ENCODE measurements at places on chromosomes 16 and 17.
A peak's percentile ranks its signal among the peaks of the same experiment; 100 is the strongest.

DNA sequence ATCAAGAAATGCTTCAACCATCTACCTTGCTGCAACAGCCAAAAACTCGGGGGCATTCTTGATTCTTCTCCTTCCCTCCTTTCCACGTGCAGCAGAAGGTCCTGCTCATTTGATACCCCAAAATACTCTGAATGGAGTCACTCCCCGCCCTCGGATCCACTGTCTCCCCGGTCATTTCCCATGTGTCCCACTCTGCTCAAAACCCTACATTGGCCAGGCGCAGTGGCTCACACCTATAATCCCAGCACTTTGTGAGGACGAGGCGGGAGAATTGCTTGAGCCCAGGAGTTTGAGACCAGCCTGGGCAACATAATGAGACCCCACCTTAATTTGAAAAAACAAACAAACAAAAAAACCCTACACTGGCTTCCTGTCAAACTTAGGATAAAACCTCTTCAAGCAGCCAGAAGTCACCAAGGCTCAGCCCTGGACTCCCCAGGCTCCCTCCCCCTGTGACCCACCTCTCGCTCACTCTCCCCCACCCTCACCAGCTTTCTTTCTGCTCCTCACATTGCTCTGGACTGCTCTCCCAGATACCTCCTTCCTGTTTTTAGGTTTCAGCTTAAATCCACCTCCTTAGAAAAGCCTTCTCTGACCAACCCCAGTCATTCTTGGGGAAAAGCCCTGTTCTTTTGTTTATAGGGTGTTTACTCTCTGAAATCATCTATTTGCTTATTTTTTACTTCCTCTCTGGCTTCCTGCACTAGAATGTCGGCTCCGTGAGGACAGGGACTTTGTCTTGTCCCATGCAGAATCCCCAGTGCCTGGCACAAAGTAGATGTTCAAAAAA lies 2.8 kb downstream of the SLC13A2 start:
- no peaks in the 10 kb centered on the region for H3K36me3 ChIP-seq
- no peak for DNase-seq
- peaks cover 12% of the 10 kb centered on the region for H3K4me1 ChIP-seq
- H3K27ac ChIP-seq: peak overlapping the region; percentile 94
- H3K27me3 ChIP-seq: no peaks in the 10 kb centered on the region

GRCh38 chr17:332558-333322 lies 19.9 kb downstream of the RPH3AL start:
- H3K27me3 ChIP-seq: no peaks in the 10 kb centered on the region
- peak; percentile 48 for DNase-seq
- H3K27ac ChIP-seq: peak overlapping the region; percentile 31
- H3K4me1 ChIP-seq: no peaks in the 10 kb centered on the region

- H3K27me3 ChIP-seq: no peaks in the 10 kb centered on the region
- no peak overlapping the region for H3K4me3 ChIP-seq
- peak overlapping the region; percentile 46 for H3K27ac ChIP-seq
- no peaks in the 10 kb centered on the region for H3K36me3 ChIP-seq
Observed at GRCh38 chr17:48295362-48296288, 134.4 kb downstream of the SKAP1 start.

DNA sequence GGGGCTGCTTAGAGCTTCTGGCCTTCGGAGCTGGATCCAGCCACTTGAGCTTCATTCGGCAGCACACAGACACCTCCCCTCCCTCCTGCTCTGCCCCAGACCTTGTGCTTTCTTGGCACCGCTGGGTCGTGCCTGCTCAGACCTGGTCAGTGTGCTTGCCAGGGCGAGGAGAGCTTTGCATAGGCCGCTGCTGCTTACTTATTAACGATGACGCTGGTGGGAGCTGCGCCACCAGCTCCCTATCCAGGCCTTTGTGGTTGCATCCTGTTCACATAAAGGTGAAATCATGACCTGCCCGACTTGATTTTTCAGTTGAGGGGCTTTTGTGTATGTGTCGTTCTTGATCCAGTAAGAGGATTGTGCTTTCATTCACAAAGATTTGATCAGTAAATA lies 101.1 kb downstream of the MSI2 start:
- no peaks in the 10 kb centered on the region for H3K36me3 ChIP-seq
- peak overlapping the region; percentile 62 for H3K27ac ChIP-seq
- peaks cover 16% of the 10 kb centered on the region for H3K4me1 ChIP-seq
- DNase-seq: peak; percentile 31

GRCh38 chr17:60435244-60436167 lies 13.2 kb downstream of the CHCT1 start:
- no peak overlapping the region for H3K4me3 ChIP-seq
- DNase-seq: peak; percentile 65
- H3K4me1 ChIP-seq: no peaks in the 10 kb centered on the region
- no peaks in the 10 kb centered on the region for H3K27me3 ChIP-seq
- no peaks in the 10 kb centered on the region for H3K36me3 ChIP-seq

- no peak for DNase-seq
- no peak overlapping the region for H3K4me3 ChIP-seq
- no peak overlapping the region for H3K27ac ChIP-seq
Observed at GRCh38 chr16:31913668-31914067, 40.1 kb downstream of the ZNF267 start.

DNA sequence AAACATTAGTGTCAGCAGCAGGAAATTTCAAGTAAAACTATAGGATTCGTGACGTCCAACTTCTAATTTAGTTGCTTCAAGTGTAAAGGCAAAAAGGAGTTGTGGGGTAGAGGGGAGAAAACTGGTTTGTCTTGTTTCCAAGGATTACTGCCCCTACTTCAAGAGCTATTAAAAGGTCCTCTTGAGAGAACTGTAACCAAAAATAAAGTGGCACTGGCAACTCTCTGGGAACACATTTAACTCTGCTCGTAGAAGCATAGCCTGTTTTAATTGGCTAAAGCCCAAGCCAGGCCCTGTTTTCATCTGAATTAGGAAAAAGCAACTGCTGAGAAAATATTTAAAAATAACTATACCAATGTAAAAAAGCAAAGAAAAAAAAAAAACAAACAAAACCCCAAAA lies 51.8 kb upstream of the AKAP1 start:
- H3K27ac ChIP-seq: no peak overlapping the region
- DNase-seq: no peak
- no peaks in the 10 kb centered on the region for H3K36me3 ChIP-seq
- no peaks in the 10 kb centered on the region for H3K27me3 ChIP-seq

- no peak overlapping the region for H3K27ac ChIP-seq
- H3K27me3 ChIP-seq: no peaks in the 10 kb centered on the region
- no peaks in the 10 kb centered on the region for H3K36me3 ChIP-seq
Observed at GRCh38 chr16:87882436-87883019, 13.2 kb upstream of the SLC7A5 start.

- no peak for DNase-seq
- H3K36me3 ChIP-seq: no peaks in the 10 kb centered on the region
- H3K4me1 ChIP-seq: peaks cover 11% of the 10 kb centered on the region
- no peak overlapping the region for H3K4me3 ChIP-seq
Observed at GRCh38 chr16:81241706-81242105, 3.2 kb downstream of the BCO1 start.

DNA sequence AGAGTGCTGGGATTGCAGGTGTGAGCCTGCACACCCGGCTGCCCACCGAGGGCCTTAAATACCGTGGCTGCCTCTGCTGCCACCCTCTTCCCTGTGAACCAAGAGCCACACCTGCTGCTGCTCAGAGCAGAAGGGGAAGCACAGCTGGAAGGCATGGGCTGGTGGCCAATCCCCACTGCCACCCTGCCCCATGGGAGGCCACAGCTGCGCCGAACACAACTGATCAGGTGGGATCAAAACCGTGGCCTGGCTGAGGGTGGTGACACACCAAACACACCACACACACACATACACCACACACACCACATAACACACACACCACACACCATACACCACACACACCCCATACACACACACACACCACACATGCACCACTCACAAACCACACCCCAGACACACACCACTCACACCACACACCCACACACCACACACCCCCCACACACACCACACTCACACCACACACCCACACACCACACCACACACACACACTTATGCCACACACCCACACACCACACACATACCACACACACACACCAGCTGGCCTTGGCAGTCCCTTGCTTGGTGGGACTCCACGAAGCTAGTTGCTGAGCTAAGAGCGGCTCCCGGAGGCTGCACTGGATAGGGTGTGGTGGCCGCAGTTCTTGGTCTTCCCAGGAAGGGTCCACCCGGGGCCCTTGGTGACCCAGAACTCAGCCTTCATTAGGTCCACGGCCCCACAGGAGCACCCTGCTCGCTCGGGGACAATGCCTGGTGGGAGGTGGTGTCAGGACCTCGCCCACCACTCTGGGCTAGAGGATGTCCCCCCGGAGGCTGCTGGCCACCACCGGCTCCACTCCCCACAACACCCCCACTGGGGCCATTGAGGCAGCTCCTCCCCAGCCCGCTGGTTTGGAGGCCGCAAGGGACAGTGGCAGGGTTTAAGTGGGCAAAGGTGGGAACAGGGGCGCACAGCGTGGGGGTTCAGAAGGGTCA lies 14.9 kb downstream of the CEP131 start:
- no peaks in the 10 kb centered on the region for H3K27me3 ChIP-seq
- no peaks in the 10 kb centered on the region for H3K36me3 ChIP-seq
- no peak for DNase-seq

- no peak overlapping the region for H3K4me3 ChIP-seq
- no peak overlapping the region for H3K27ac ChIP-seq
- peaks cover 24% of the 10 kb centered on the region for H3K4me1 ChIP-seq
- H3K27me3 ChIP-seq: no peaks in the 10 kb centered on the region
- H3K36me3 ChIP-seq: no peaks in the 10 kb centered on the region
- no peak for DNase-seq
Observed at GRCh38 chr16:1708083-1708767, 2.2 kb downstream of the MAPK8IP3 start.

DNA sequence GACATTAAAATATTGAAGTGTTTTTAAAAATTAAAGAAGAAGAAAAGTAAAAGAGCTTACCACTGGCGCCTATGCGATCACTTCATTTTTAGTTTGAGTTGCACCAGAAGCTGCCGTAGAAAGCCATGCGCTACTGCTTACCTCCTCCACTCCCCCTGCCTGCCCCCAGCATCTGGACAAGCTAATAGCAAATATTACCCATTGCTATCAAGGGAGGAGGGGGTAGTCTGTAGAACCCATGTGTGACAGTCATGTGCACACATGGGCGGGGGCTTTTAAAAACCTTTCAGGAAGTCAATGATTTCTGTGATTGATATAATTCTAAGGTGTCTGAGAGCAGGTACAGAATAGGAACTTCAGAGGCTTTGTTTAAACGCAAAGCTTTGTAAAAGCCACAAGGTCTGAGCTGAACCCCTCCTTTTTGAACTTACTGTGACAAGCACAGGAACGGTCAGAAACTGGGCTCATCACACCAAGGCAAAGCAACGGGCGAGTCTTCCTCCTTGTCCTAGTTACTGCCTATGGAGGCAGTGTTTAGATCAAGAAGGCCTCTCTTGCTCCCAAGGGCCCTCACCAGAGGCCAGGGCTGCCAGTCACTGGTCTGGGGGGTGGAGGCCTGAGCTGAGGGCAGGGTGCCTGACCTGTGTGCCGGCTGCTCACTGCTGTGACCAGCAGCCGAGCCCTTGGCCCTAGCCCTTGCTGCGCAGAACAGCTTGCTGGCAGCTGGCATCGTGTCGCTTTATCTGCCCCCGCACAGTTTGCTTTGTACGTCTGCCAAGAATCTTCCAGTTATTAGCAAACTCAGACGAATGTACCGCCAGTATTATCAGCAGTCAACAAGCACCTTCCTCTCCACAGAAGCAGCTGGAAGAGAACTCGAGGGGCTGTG lies 15.0 kb downstream of the GINS2 start:
- H3K27me3 ChIP-seq: no peaks in the 10 kb centered on the region
- peak overlapping the region; percentile 17 for H3K27ac ChIP-seq
- no peaks in the 10 kb centered on the region for H3K4me1 ChIP-seq
- peaks cover 71% of the 10 kb centered on the region for H3K36me3 ChIP-seq
- no peak overlapping the region for H3K4me3 ChIP-seq

GRCh38 chr17:50207792-50208567 lies 6.5 kb upstream of the COL1A1 start:
- no peaks in the 10 kb centered on the region for H3K36me3 ChIP-seq
- no peak overlapping the region for H3K27ac ChIP-seq
- DNase-seq: peak; percentile 29
- H3K27me3 ChIP-seq: no peaks in the 10 kb centered on the region
- H3K4me1 ChIP-seq: no peaks in the 10 kb centered on the region

DNA sequence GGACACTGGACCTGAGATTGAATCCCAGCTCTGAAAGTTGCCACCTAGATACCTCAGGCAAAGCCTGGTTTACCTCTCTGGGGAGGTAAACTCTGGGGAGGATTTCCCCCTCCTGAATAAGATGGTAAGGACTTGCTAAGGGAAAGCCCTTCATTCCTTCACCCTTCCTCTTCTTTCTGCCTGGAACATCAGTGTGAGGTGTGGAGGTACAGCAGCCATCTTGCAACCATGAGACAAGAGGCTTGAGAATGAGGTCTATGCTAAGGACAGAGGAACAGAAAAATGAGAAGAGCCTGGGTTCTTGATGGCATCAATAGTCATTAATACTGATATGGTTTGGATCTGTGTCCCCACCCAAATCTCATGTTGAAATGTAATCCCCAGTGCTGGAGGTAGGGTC lies 23.7 kb upstream of the ADCY9 start:
- no peak overlapping the region for H3K27ac ChIP-seq
- no peak for DNase-seq
- H3K4me1 ChIP-seq: no peaks in the 10 kb centered on the region
- H3K36me3 ChIP-seq: no peaks in the 10 kb centered on the region

GRCh38 chr17:49437696-49438435 lies 23.2 kb upstream of the PHB1 start:
- no peaks in the 10 kb centered on the region for H3K4me1 ChIP-seq
- no peaks in the 10 kb centered on the region for H3K27me3 ChIP-seq
- H3K27ac ChIP-seq: no peak overlapping the region
- no peak for DNase-seq

DNA sequence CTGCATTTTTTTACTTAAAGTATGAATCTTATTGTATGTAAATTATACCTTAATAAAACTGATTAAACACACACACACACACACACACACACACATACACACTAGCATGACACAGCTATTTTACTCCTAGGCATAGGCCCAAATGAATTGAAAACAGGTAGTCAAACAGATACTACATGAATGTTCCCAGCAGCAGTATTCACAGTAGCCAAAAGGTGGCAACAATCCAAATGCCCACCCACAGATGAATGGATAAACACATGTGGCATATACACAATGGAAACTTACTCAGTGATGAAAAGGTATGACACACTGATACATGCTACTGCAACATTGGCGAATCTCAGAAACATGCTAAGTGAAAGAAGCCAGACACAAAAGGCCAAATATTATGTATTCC lies 223.5 kb downstream of the CYB561 start:
- no peak overlapping the region for H3K4me3 ChIP-seq
- no peak overlapping the region for H3K27ac ChIP-seq
- DNase-seq: no peak
- no peaks in the 10 kb centered on the region for H3K4me1 ChIP-seq
- no peaks in the 10 kb centered on the region for H3K27me3 ChIP-seq

- no peaks in the 10 kb centered on the region for H3K27me3 ChIP-seq
- no peaks in the 10 kb centered on the region for H3K36me3 ChIP-seq
- DNase-seq: peak; percentile 13
- H3K27ac ChIP-seq: no peak overlapping the region
Observed at GRCh38 chr16:50296807-50297206, 30.5 kb downstream of the ADCY7 start.

GRCh38 chr16:11677959-11678881 lies 10.0 kb downstream of the SNN start:
- H3K36me3 ChIP-seq: no peaks in the 10 kb centered on the region
- H3K27me3 ChIP-seq: no peaks in the 10 kb centered on the region
- no peak for DNase-seq
- peaks cover 41% of the 10 kb centered on the region for H3K4me1 ChIP-seq

All from Peyer's patch (tissue), 4 donors.